ENCODE measurements at places on chromosomes 5 and 9.

DNA sequence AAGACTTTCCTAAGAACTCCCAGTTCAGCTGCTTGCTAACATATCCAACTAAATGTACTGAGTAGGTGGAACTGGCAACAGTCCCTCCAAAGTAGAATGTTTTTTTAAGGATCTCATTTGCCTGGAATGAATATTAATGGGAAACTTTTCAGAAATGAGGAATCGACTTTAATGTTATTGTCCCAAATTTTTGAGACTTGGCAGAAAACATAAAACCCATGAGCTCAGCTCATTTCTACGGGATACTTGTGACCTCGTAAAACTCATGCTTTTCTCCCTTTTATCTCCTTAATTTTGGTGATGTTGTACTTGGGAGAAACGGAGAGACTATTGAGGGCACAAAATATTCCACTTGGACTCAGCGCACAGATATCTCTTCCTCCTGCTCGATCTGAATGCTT, 296.8 kb downstream of the EBF1 start:
- DNase-seq = no peak

GRCh38 chr9:136353757-136354488, 9.6 kb downstream of the DNLZ start:
- no peak for DNase-seq

- DNase-seq = no peak
These were observed 1.7 kb upstream of the PTPN3 start for GRCh38 chr9:109499631-109500410.

GRCh38 chr5:161851691-161852299, 3.9 kb downstream of the GABRA1 start:
- DNase-seq = no peak

DNA sequence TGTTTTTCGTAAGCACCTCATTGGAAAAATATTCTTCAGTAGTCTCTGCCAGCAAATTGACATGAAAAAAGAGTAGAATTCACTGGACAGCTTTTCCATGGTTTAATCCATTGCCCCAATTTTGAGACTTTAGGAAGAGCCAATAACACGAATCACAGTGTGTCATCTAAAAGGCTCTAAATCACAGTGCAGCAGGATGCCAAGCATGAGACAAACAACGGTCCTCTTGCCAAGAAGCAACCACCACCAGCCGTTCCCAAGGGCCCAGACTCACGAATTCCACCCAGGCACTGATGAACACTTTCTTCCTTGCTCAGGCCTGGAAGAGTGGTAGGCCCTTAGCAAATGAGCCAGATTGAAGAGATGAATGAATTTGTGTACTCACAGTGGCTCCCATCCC, 18.3 kb upstream of the IRX4 start:
- no peak for DNase-seq

GRCh38 chr9:5896863-5897262, 6.2 kb downstream of the MLANA start:
- no peak for DNase-seq

- no peak for DNase-seq
These were observed 3.9 kb downstream of the POU4F3 start for GRCh38 chr5:146342519-146342881.

GRCh38 chr5:154342963-154343362, 102.8 kb upstream of the SAP30L start:
- no peak for DNase-seq

DNA sequence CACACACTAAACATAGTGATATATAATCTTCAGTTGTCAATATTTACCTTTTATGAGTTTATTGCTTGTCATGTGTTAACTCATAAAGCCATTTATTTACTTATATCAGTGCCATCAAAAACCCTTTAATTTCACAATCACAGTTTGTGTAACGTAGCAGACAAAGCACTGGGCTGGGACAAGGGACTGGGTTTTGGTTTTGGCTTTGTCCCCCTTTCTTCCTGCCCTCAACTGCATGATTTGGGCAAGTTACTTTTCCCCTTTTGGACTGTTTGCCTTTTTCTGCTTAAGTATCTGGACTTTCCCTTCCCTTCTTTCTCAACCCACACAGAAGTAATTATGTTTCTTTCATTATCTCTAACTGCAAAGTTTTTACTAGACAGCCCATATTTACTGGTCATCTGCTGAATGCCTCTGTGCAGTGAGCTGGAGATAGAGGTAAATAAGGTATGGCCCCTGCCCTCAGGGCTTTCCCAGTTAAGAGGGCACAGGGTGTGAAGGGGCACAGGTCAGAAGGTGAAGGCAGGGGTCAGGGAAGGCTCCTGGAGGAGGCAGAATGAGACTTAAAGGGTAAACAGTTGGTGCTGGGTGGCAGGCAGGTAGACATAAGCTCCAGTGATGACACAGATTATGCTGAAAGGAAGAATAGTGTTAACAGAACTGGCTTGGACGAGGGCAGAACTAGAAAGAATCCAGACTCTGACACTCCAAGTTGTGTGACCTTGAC, 14.8 kb upstream of the NR3C1 start:
- no peak for DNase-seq

DNA sequence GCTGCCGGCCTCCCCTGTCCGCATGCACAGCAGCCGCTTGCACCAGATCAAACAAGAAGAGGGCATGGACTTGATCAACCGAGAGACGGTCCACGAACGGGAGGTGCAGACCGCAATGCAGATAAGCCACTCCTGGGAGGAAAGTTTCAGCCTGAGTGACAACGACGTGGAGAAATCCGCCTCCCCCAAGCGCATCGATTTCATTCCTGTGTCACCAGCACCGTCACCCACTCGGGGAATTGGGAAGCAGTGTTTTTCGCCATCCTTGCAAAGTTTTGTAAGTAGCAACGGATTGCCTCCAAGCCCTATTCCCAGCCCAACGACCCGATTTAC, 75.3 kb downstream of the PIP5K1B start:
- no peak for DNase-seq

GRCh38 chr9:98306384-98307145, 51.1 kb upstream of the TBC1D2 start:
- no peak for DNase-seq

- DNase-seq = no peak
These were observed 1.5 kb upstream of the MYOZ3 start for GRCh38 chr5:150659360-150660107.

DNA sequence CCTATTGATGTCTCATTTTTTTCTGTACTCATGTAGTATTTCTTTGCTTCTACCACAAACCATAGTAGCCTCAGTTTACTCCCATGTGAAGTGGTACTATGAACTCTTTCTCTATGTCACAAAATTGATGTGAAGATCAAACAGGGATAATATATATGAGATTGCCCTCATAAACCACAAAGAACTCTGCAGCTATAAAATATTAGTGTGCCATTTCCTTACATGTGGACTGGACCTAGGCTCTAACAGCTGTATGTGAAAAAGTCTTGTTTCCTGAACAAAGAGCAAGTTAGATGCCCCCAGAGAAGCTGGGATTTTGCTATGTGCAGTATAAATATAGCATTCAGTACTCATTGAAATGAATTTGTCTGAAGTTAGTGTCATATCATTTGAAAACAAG, 412.6 kb upstream of the ADAMTSL1 start:
- no peak for DNase-seq

DNA sequence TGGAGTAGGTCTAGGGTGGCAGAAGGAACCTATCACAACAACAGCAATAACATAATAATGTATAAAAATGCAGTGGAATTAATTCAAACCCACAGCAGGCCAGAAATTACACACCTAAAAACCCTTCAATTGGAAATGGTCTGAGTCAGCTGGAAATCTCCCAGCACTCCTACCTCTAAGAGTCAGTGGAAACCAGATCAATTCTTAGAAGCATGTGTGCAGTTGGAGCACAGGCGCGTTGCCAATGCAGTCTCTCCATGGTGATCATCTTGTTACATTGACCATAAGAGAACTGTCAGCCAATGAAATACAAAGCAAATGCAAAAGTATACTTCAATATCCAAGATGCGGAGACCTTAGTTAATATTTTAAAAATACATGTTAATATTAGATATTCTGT, 15.1 kb upstream of the CSNK1G3 start:
- DNase-seq = no peak

DNA sequence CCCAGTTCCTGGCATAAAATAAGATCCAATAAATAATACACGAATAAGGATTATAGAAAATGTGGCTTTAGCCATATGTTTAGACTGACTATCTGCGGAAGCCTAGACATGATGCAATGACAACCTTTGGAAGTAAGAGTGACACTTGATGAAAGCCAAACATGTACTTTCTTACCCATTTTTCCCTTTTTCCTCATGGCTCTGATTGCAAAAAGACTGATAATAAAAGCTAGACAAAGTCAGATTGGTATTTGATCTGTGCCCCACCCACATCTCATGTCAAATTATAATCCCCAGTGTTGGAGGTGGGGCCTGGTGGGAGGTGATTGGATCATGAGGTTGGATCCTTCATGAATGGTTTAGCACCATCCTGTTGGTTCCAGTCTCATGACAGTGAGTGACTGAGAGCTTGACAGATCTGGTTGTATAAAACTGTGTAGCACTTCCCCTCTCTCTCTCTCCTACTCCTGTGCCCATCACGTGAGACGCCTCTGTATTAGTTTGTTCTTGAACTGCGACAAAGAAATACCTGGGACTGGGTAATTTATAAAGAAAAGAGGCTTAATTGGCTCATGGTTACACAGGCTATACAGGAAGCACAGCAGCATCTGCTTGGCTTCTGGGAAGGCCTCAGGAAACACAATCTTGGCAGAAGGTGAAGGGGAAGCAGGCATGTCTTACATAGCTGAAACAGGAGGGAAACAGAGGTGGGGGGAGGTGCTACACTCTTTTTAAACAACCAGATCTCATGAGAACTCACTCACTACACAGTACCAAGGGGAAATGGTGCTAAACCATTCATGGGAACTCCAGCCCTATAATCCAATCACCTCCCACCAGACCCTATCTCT, 243.4 kb upstream of the PIK3R1 start:
- DNase-seq = no peak

DNA sequence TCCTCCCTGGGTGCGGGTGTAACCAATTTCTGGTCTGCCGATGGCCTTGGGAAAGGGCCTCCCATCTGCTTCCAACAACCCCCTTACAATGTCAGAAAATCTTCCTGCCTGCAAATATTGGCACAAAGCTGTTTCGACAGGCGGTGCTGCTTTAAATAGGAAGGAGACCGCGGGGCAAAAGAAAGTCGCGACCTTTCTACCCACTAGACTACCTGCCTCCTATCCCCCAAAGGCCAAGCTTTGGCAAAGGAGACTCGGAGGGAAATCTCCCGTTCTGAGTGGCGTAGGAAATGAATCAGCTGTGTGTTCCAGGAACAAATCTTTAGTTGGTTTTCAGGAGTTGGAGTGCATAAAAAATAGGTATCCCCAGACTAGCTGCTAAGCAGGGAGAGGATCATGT, 36.8 kb upstream of the NFIB start:
- DNase-seq = no peak

- DNase-seq = no peak
These were observed 20.3 kb upstream of the NINJ1 start for GRCh38 chr9:93154293-93154903.

DNA sequence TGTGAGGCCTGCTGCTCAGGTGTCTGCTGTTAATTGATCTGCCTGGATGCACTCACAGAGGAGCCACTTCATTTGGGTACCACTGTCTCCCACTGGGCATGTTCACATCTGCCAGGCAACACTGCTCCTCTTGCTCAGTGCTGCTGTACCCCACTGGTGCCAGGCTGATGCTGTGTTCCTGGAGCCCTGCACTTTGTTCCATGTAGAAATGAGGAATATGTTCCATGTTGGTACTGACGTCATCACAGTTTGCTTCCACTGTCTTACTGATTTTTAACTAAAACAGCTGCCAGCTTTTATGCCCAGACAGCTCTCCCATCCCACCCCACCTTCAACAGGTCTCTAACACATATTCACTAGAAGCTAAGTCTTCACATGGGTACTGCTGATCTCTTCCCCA, 355.7 kb downstream of the LRRC70 start:
- DNase-seq = no peak

All from stimulated activated CD4-positive, alpha-beta T cell treated with anti-CD3 and anti-CD28 coated beads, Interleukin-15, amount 100 ng/mL, for 1 hour (primary cell).